ENCODE measurements at places on chromosomes 16 and 17.

DNA sequence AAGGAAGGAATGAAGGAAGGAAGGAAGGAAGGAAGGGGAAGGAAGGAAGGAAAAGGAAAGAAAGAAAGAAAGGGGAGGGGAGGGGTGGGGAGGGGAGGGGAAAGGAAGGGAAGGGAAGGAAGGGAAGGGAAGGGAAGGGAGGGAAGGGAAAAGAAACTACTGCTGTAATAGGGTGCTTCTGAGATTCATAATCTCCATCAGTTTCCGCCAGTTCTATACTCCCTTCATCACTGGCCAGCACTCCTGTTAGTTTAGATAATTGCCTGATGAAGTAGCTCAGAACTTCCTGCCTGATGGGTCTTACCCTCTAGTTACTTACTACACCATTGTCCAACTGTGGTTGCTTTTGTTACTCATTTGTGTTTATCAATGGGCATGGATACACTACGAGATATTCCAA, 2.0 kb upstream of the KRTAP9-6 start:
- DNase-seq, result no peak

GRCh38 chr17:77887464-77888241, 70.8 kb upstream of the TNRC6C start:
- peak; percentile 56 for DNase-seq

DNA sequence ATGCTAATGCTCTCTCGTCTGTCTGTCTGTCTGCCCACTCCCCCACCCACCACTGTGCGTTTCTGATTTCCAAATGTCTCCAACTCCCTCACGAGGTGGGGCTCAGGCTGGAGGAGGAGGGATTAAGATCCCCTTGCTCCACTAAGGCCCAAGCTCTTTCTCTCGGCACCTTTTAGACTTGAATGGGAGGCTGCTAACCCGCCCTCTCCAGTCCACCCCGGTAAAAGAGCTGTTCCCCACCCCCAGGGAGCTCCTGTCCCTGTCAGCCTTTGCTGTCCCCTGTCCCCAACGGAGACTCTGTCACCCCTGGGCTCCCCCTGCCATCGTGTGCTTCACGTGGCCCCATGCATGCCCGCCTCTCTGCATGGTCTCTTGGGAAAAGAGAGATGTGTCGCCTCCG, 68.5 kb upstream of the PLCG2 start:
- peak; percentile 48 for DNase-seq

GRCh38 chr16:85420501-85421337, 192.4 kb upstream of the GSE1 start:
- DNase-seq, result peak; percentile 44

GRCh38 chr16:66508248-66508913, 41.5 kb downstream of the TK2 start:
- no peak for DNase-seq

DNA sequence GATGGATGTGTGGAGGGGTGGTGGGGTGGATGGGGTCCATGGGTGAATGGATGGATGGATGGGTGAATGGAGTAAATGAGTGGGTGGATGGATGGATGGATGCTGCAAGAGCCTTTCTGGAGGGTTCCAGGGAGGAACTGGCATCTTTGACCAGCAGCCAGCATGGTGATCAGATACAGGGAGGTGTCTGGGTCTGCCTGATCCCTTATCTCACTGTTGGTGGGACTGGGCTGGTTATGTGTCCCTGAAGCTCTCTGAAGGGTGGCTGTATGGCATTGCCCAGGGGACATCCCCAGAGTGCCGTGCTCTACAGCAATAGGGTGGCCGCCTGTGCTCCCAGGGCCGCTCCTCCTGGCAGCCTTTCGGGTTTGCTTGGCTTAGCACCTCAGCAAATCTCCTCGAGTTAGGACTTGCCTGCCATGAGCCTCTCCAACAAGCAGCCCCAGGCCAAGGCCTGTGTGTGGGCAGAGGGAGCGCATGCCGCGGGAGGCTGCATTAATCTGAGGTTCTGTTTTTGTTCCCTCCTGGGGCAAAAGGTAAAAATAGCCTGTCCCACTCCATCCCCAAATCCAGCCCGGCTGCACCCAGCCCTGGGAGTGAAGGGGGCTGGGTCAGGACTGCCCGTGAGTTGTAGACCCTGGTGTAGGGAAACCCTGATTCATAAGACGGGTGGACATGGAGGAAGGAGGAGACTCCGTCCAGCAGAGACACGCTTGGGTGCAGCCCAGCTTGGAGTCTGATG, 165.4 kb downstream of the SEC14L1 start:
- no peak for DNase-seq

- no peak for DNase-seq
These were observed 127.0 kb upstream of the RPL38 start for GRCh38 chr17:74076446-74076845.

GRCh38 chr17:45979137-45979536, 19.9 kb upstream of the STH start:
- DNase-seq, result no peak

- no peak for DNase-seq
These were observed 21.8 kb upstream of the KIF19 start for GRCh38 chr17:74304184-74304583.

DNA sequence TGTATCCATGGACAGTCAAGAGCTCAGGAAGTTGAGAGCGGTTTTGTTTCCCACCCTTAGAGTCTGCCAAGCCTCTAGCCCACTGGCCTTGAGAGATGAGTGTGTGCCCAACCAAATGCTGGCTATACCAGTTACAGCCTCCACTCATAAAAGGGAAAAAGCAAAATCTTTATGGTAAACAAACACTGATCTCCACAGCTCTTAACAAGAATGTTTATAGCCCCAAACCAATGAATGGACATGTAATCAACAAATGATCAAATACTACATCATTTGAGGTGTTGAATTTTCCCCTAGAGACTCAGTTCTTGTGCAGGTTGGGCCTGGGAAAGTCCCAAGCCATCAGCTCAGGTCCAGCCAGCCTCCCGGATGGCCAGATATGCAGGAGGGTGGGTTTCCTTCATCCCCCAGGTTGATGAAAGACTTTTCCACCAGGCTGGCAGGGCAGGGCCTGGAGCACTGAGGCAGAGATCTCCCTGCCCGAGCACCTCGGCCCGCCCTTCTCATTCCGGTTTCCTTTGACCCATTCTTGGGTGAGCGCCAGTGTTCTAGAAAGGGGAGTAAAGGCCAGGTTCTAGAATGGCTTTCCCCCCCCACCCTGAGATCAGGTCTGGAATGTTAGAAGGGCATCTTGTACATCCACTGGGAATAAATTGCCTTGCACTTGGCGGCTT, 3.9 kb upstream of the EFTUD2 start:
- DNase-seq, result no peak

DNA sequence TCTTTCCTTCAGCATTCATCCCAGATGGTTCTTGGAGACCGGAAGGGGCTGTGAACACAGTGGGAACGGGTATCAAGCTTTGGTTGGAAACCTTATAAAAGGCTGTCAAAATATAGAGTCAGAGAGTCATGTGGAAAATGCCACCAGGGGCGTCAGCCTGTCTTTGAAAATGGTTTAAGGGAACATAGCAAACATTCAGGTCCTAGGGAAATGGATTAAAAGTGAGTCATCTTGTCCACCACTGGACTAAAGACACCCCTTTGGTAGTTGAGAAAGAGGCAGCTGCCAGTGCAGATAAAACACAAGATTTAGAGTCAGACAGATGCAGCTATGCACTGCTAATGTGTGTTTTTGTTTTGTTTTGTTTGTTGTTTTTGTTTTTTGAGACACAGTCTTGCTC, 47.8 kb upstream of the BCO1 start:
- no peak for DNase-seq

GRCh38 chr16:67184453-67184994, 761 bp upstream of the MATCAP1 start:
- DNase-seq, result no peak

GRCh38 chr16:13587181-13587580, 332.8 kb upstream of the ERCC4 start:
- no peak for DNase-seq

GRCh38 chr16:88681084-88681680, 5.1 kb downstream of the SNAI3 start:
- DNase-seq, result no peak

- no peak for DNase-seq
These were observed 32.5 kb downstream of the WIPF2 start for GRCh38 chr17:40251576-40251975.

- DNase-seq, result no peak
These were observed 65.8 kb upstream of the SMIM36 start for GRCh38 chr17:55576996-55577586.
